ENCODE measurements at places on chromosomes 5 and 9.

DNA sequence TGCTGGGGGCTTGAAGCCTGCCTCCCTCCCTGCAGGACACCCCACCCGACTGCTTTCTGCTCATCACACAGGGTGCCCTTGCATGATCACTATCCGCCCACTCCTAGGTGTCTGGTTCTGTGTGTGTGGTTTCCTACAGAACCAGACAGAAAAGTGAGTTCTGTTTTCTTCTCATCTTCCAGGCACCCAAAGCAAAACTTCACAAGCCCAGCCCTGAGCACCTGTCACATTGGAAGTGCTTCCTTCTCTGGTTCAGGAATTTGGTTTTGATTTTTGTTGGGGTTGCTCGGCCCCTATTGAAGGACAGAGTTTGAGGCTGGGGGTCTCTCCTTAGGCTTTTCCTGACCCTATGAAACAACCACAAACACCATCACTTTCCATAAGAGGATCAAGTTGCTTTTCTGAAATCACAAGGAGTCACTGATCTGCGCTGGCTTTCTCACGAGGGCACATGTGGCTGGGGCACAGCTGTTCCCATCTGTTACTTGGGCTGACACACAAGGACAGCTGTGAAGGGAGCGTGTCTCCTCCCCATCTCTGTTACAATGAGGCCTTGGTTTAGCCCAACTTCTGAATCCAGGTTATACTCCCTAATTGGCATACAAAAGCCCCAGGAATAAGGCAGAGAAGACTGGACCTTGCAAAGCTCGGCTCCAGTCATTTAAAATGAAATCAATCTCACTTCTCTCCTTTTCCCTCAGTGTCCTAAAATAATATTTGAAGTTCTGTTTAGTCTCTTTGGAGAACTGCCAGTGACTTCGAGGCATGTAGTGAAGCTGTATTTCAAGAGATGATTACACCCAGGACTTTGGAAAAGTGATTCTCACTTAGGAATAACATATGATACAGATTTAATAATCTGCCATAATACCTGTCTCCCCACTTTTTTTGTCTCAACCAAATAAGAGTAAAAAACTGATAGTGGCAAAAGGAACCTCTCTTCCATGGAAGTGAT lies 213.1 kb upstream of the GAS1 start:
- no peak for DNase-seq

DNA sequence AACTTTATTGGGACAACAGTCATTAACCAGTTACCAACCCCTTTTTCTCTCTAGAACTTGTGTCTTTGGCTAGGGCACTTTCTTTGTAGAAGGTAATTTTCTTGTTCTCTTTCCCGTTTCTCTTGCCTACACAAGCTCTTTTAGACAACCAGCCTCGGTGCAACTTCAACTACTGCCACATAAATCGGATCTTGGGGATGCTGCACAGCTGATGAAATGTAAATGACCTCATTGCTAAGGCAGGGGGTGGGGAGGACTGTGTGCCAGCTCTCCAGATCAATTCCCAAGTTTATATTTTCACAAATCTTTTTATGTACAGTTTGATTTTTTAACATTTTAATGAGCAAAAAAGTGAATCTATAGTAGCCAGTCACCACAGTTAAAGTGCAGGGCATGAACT lies 157.6 kb downstream of the DENND1A start:
- no peak for DNase-seq

DNA sequence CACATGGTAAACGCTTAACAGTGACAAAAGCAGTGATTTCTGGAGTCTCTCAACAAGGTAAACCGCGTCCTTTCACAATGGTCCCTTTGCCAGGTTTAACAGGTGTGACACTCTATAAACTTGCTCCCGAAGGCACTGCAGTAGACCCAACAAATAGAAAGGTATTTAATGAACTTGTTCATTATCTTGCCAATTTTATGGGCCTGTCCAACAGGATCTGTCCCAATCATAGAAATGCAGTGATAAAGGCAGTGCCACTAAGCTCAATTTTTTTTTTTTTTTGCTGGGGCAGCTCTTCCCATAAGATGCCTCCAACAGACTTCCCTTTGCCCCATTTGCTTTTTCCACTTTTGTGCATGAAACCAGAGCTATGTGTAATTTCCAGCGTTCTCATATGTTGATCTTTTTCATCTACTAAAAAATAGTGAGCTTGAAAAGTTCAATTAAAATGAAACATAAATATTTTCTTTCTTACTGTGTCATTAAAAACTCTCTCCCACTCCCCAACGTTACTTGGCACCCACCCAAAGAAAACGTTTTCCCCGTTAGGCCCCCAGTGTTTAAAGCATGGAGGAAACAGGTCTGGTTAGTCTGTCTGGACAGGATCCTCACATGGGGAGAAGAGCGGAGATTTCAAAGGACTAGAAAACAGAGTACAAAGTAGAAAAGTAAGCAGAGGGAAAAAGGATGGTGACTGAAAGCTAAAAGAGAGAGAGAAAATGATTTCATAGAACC lies 80.9 kb upstream of the SPATA31D4 start:
- DNase-seq = no peak

GRCh38 chr5:126395198-126395597 lies 28.0 kb upstream of the GRAMD2B start:
- DNase-seq = no peak

DNA sequence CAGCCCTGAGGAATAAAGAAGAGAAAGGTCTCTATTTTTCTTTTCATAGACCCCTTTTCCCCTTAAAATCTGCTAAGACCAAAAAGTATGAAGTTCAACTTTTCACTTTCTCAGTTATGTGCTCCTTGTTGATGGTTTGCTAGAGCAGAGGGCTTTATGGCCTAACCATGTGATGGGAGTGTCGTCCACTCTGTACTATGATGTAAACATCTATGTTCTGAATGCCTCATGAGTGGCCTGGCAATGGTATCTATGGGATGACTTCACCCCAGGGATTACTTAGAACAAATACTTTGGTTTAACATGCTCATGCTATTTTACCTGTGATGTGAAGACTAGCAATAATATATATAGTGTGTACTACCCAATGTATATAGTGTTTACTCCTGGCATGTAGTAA lies 43.7 kb upstream of the MIER3 start:
- DNase-seq = no peak

DNA sequence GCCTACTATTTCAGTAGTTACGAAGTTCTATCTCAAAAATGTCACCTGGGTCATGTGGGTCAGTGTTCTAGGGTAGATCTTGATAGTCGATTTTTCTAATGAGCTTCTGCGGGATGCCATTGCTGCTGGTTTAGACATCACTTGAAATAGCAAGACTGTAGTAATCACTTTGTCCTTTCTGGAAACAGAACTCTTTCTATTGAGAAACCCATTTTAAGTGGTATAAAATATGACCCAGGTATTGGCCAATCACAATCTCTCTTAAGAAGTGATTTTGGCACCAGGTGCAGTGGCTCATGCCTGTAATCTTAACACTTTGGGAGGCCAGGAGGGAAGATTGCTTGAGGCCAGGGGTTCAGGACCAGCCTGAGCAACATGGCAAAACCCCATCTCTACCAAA lies 17.6 kb downstream of the ARRDC3 start:
- no peak for DNase-seq

DNA sequence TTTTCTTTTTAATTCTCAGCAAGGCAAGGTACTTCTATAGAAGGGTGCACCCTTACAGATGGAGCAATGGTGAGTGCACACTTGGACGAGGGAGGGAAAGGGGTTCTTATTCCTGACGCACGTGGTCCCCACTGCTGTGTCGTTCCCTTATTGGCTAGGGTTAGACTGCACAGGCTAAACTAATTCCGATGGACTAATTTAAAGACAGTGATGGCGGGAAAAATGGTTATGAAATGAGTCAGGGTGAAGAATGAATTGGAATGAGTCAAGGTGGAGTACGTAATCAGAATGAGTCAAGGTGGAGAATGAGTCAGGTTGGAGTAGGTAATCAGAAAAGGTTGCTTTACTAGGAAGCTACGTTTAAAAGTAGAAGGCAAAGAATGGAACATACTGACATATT lies 2.1 kb upstream of the HMGCS1 start:
- no peak for DNase-seq

DNA sequence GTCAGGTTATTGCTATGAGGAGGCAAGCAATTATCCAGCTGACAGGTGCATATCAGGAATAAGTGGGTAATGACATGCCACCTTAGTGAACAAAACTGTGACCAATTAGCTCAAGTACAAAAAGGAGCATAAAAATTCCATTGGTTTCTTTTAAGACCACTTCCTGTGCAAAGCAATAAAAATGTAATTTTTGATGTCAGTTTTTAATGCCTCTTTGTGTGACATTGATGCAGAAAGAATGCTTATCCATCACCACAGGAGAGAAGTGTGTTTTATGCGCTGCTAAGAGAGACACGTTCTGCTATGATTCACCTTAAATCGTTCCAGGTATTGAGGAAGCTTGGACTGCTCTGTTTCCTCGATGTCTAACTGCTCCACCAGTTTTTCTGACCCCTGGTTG lies 96.7 kb downstream of the MRPS27 start:
- no peak for DNase-seq

GRCh38 chr9:93459432-93459847 lies 6.1 kb upstream of the FAM120AOS start:
- no peak for DNase-seq

DNA sequence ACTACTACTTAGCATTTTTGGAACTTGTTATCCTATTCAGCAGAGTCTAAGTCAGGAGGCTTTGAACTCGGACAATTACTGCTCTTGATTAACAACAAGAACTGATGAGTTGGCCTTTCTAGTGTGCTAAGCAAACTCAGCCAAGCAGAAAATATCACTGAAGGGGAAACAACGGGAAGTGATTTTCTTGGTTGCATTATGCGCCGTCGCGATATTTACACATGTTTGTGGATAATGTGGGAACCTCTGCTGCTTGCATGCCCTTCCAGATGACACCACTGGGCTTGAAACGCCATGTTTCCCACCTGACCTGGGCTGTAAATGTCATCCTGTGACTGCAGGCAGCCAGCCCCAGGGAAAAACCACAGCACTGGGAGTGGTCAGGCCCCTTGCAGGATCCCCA lies 205.5 kb downstream of the PAX5 start:
- no peak for DNase-seq

GRCh38 chr5:66757219-66757833 lies 161.1 kb downstream of the MAST4 start:
- no peak for DNase-seq

All from stimulated activated CD8-positive, alpha-beta memory T cell treated with anti-CD3 and anti-CD28 coated beads, Interleukin-2, amount 100 ng/mL, for 48 hours (primary cell).